Cerebellar cortex (tissue), 1 donor: ENCODE measurements at places on chromosomes 4 and X.

DNA sequence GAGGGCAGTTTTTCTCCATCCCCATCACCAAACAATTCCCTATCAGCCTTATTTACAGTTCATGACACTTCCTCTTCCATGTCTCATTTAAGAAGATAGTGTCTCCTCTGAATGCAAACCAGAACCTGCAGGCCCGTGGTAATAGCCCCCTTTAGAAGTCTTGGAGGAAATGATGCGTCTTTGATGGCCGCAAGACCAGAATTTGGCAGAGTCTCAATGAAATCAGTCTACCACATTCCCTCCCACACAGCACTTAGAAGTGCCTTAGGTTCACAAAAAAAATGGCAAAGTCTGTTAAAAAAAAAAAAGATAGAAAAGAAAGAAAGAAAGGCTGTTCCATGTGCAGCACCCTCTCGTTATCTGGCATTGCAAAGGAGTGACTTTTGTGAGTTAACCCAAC lies 2.1 kb upstream of the KDR start:
- no peak for DNase-seq

DNA sequence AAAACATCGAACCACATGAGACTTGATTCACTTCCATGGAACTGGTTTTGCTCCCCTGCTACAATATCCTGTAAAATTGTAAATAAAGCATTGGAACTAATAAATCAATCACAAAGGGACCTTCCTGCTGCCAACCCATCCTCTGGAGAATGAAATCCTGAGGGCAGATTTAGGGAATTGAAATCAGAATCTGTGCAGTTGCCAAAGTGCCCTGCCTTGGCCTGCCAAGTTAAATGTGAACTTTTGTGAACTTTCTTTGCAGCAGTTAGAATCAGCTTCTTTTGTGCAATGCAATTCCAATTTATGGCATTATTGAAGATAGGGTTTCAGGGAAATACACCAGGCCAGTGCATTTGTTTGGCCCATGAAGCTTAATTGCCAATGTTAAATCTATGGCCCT lies 263.1 kb downstream of the PTTG2 start:
- DNase-seq: no peak

DNA sequence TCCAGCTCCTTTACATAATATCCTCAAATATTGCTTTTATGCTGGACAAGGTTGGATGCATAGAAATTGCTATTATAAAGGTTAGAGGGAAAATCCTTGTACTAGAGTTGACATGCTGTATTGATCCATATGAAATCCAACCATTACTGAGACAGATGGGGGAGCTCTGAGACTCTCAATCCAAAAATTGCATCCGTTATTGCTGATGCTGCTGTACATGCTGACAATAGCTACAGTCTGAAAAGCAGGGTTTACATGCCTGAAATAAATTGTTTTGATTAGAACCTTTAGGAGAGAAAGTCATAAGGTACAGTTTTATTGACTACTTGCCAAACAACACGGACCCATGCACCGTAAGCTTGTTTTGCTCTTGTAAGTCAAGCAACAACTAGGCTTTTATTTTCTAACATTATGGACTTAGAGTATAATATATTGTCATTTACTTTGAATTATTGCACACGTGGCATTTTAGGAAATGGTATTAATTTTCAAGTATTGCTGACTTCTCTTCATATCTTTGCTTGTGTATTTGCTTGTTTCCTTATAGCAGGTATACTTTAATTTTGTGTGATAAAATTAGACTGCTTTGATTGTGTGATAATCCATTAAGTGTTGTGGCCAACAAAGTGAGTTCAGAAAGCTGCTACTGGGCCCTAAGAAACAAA lies 1365.2 kb downstream of the STIM2 start:
- no peak for DNase-seq

DNA sequence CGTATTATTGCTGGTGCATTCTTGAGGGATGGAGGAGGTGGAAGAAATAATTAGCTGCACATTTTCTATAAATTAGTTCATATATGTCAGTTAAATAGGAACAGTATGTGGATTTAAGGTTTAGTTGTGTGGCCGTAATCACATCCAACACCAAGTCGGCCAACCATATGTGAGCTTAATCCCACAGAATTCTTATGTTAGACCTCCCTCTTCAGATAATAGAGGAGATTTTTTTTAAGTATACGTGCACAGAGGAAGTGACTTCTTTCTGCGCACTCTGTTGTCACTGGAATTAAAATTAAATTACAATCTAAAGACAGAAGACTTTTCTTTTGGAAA lies 2.1 kb downstream of the SEPTIN11 start:
- no peak for DNase-seq

GRCh38 chr4:15882675-15883086 lies 55.9 kb downstream of the FGFBP1 start:
- DNase-seq: peak; percentile 77

GRCh38 chr4:167930166-167930565 lies 162.2 kb upstream of the ANXA10 start:
- DNase-seq: no peak

DNA sequence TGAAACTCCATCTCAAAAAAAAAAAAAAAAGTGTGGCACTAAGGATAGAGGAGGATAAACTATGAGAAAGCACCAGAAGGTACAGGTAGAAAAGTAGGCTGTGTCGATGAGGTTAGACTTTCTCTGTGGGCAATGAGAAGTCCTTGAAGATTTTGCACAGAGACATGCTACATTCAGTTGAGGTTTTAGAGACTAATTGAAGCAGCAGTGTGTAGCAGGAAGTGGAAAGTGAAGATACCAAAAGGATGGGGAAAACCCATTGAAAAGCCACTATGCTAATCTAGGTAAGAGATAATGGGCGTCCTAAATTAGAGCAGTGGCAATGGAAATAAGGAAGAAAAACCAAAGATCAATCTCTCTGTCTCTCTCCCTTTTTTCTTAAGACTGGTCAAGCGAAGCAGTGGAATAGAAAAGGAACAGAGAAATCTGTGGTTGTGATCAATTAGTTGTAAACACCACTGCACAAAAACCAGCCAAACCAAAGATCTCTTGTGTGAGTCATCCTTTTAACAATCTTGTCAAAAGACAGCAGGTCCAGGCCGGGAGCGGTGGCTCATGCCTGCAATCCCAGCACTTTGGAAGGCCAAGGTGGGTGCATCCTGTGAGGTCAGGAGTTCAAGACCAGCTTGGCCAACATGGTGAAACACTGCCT lies 3.5 kb downstream of the SPINK2 start:
- no peak for DNase-seq

- no peak for DNase-seq
Measured at GRCh38 chrX:150310417-150310816, 52.7 kb upstream of the MAMLD1 start.

GRCh38 chr4:25442863-25443307 lies 65.8 kb downstream of the ANAPC4 start:
- no peak for DNase-seq

GRCh38 chrX:118773782-118774181 lies 46.4 kb downstream of the IL13RA1 start:
- DNase-seq: no peak

- DNase-seq: peak; percentile 6
Measured at GRCh38 chrX:427812-428725, 41.4 kb upstream of the PPP2R3B start.

GRCh38 chr4:17094159-17094875 lies 195.9 kb upstream of the LDB2 start:
- DNase-seq: no peak

DNA sequence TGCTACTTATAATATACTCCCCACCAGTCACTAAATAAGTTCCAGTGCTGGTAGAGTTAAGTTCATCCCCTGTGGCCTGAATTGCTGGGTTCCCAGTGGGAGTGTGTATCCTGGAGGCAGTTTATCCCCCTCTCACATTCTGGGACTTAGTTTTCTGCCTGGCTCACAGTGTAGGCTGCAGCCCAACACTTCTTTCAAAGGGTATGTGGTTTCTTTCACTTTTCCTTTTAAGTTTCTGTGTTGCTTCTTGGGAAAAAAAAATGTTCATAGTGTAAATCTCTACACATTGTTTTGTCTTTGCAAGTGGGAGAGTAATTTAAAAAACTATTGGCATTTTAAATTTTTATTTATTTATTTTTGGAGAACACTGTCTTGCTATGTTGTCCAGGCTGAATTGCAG lies 204.0 kb downstream of the CHIC1 start:
- no peak for DNase-seq

GRCh38 chr4:22241415-22241814 lies 274.5 kb downstream of the ADGRA3 start:
- no peak for DNase-seq

- no peak for DNase-seq
Measured at GRCh38 chrX:132609362-132609848, 120.6 kb upstream of the MBNL3 start.

DNA sequence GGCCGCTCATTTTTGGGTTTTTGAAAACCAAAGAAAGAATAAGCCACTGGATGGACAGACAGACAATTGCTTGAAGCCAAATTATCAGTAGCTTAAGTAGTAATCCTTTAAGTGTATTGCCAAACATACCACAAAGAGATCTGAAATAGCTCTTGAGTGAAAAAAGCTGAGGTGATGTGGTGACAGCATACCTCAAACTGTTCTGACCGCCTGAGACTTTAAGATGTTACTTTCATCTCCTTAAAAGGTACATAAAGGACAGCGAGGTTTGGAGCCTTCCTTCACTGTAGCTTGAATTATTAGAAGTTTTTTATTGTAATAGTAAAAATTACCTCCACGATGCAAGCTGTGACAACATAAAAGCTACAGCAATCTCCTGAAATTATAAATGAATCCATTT lies 271.5 kb upstream of the FAM241A start:
- no peak for DNase-seq

DNA sequence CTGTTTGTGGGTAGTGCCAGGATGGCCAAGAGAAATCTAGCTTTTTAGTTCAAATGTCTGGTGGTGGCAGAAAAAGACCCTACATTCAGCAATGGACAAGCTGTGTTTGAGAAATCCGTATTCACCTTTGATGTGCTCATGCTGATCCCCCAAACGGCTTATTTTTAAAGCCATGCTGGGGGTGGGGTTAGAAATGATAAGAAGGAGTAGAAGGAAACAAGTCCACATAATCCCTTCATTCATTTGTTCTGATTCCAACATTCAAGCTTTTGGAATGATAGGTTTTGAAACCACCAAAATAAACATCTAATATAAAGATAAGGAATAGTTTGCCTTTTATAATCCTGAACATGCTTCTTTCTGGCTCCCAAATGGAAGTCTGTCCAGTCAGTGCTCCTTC lies 92.0 kb upstream of the DKK2 start:
- DNase-seq: no peak

DNA sequence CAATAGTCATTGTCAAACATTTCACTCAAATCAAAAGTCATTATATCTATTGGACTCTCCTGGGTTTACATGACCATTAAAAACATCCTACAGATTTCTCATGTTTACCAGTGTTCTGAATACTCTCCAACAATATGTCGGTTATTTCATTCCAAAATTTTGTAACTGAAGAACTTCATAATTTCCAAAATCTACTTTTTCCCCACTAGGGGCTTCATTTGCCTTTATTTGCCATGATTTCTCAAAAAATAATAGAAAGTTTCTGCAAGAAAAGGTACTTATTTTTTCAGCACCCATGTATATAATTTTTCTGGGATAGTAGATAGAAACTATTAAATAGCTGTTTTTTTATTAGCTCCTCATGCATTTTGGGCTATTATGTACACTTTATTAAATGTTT lies 49.0 kb downstream of the PRDM5 start:
- DNase-seq: no peak

- DNase-seq: peak; percentile 76
Measured at GRCh38 chr4:110510955-110511544, 35.1 kb downstream of the ENPEP start.

DNA sequence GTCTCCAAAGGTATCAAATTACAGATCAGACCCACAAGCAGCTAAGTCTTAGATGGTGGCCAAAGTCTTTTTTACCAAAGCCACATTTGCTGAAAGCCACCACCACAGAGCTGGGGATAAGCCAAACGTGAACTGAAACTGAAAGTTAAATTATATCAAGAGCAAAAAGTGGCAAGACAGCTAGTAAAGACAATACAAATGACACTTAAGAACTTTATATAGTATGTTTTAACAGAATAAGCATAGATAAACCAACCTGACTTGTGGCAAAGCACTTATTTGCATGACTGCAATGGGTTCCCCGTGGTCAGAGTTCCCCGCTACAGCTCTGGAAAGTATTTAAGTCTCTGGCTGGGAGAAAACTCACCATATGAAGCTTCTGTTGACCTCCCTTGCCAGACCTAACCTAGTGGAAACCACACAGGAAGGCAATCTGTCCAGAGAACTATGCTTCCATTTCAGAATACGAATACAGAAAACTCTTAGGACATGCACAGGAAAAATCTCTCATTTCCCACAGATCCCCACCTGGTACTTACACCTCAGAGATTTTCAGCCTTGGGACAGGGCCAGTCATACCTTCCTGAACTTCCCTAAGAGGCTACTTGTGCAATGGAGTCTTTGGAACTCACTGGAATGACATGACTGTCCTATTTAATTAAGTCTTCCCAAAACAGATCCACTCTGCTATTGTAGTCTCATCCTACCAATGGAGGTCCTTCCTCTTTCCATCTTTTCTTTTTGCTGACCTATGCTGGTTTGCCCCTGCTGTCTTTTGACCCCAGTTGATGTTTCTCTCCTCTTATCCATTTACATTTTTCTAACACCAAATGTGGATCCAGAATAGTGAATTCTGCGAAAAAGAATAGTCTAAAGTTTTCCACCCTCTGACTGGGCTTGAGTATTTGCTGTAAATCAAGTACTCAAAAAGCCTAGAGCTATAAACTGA lies 225.1 kb downstream of the NR3C2 start:
- DNase-seq: peak; percentile 70

DNA sequence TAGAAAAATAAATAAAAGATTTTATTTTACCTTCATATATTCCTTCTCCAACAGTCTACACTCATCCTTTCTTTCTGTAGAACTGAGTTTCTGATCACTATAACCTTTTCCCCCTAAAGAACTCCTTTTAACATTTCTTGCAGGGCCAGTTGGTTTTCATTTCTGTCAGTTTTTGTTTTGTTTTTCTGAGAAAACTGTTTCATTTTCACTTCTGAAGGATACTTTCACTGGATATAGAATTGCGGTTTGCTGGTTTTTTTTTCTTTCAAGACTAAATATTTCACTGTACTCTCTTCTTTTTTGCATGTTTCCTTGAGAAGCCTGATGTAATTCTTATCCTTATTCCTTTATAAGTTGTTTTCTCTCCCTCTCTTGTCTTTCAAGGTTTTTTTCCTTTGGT lies 90.4 kb upstream of the EOLA2 start:
- no peak for DNase-seq

- no peak for DNase-seq
Measured at GRCh38 chrX:40087425-40088298, 10.1 kb downstream of the BCOR start.

- no peak for DNase-seq
Measured at GRCh38 chrX:17635231-17635630, 102.1 kb upstream of the SCML1 start.

GRCh38 chrX:113828470-113828869 lies 755.4 kb upstream of the HTR2C start:
- DNase-seq: no peak
